ENCODE measurements at places on chromosomes 6 and 20. TPM values are rescaled to one million over a fixed set of nuclear protein-coding genes. Genes with fewer than 3 reads are reported as not detected.
A peak's percentile ranks its signal among the peaks of the same experiment; 100 is the strongest.

DNA sequence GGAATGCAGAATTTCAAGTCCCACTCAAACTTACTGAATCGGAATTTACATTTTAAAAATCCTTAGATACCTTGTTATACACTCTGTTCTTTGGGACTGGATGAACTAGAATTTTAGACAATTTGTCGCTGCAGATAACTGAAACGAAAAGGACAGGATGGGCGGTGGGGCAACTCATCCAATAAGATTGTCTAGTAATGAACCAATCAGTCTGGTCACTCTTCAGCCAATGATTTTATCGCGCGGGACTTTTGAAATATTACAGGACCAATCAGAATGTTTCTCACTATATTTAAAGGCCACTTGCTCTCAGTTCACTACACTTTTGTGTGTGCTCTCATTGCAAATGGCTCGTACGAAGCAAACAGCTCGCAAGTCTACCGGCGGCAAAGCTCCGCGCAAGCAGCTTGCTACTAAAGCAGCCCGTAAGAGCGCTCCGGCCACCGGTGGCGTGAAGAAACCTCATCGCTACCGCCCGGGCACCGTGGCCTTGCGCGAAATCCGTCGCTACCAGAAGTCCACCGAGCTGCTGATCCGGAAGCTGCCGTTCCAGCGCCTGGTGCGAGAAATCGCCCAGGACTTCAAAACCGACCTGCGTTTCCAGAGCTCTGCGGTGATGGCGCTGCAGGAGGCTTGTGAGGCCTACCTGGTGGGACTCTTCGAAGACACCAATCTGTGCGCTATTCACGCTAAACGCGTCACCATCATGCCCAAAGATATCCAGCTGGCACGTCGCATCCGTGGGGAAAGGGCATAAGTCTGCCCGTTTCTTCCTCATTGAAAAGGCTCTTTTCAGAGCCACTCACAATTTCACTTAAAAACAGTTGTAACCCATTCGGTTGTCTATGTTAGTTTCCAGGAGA is 41.9 kb upstream of the HFE start:
- peaks cover 10% of the 10 kb centered on the region for H3K4me1 ChIP-seq
- H3K36me3 ChIP-seq, result no peaks in the 10 kb centered on the region
- DNase-seq, result peak; percentile 90
- H3K4me3 ChIP-seq, result peak overlapping the region; percentile 56
- H3K27me3 ChIP-seq, result no peaks in the 10 kb centered on the region

DNA sequence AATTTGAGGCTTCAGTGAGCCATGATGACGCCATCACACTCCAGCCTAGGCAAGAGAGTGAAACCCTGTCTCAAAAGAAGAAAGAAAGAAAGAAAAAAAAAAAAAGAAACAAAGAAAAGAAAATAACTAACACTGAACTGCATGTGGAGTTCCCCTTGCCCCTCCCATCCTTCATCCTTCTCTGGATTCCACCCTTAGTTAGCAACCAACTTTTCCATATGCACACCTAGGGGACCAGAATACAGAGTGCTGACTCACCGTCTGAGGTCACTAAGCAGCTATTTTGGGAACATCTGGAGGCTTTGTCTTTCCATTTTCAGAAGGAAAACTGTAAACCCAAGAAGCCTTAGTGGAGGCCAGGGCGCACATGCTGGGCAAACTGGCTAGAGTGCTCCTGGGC is 257.4 kb downstream of the MAFB start:
- no peaks in the 10 kb centered on the region for H3K27me3 ChIP-seq
- no peaks in the 10 kb centered on the region for H3K4me1 ChIP-seq
- DNase-seq, result no peak
- no peak overlapping the region for H3K27ac ChIP-seq

GRCh38 chr20:3358676-3359340 is 48.7 kb downstream of the DNAAF9 start:
- peaks cover 53% of the 10 kb centered on the region for H3K36me3 ChIP-seq
- no peak overlapping the region for H3K4me3 ChIP-seq
- DNase-seq, result no peak
- no peaks in the 10 kb centered on the region for H3K27me3 ChIP-seq

- H3K4me3 ChIP-seq, result no peak overlapping the region
- H3K27me3 ChIP-seq, result no peaks in the 10 kb centered on the region
- H3K4me1 ChIP-seq, result peaks cover 30% of the 10 kb centered on the region
- no peak for DNase-seq
- H3K27ac ChIP-seq, result no peak overlapping the region
- H3K36me3 ChIP-seq, result no peaks in the 10 kb centered on the region
These were observed 45.1 kb downstream of the NOL4L start for GRCh38 chr20:32539817-32540675.

- no peaks in the 10 kb centered on the region for H3K27me3 ChIP-seq
- no peak for DNase-seq
- H3K4me1 ChIP-seq, result no peaks in the 10 kb centered on the region
- no peak overlapping the region for H3K27ac ChIP-seq
- peaks cover 8% of the 10 kb centered on the region for H3K36me3 ChIP-seq
These were observed 86.1 kb downstream of the HUS1B start for GRCh38 chr6:570825-571224.

GRCh38 chr6:162123797-162124196 is 603.8 kb downstream of the PRKN start:
- H3K36me3 ChIP-seq, result no peaks in the 10 kb centered on the region
- H3K27ac ChIP-seq, result no peak overlapping the region
- H3K4me1 ChIP-seq, result no peaks in the 10 kb centered on the region
- peak overlapping the region; percentile 17 for H3K4me3 ChIP-seq

GRCh38 chr6:46023216-46023915 is 7.7 kb upstream of the CLIC5 start:
- DNase-seq, result no peak
- H3K27me3 ChIP-seq, result no peaks in the 10 kb centered on the region
- no peak overlapping the region for H3K4me3 ChIP-seq
- no peak overlapping the region for H3K27ac ChIP-seq
- H3K4me1 ChIP-seq, result no peaks in the 10 kb centered on the region

DNA sequence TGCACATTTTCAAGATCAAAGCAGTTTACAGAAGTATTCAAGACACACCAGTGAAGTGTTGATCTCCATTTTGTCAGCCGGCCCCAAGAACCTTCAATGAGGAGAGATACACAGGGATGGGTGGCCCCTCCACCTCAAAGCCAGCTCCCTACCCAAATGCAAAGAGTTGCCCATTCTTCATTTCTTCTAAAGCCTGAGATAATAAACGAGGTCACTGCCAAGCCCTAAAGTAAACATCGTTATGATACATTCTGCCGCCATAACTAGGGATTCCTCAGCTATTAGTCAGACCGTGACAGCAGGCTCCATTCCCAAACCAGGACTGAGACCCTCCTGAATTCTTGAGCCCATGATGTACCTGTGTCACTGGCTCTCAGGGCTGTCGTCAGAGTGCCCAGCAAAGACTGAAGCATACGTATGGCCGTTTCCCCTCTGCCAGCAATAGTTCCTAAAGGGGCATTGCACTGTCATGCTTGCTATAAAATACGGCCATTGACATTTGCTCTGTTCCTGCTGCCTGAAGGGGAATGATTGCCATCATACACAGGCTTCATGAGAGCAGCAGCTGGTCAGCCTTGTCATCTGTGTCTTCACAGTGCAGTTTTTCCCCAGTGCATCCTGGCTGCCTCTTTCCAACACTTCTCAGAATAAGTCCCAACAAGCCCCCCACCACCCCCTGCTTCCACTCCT is 41.7 kb downstream of the ISM1 start:
- DNase-seq, result no peak
- H3K4me1 ChIP-seq, result no peaks in the 10 kb centered on the region
- no peaks in the 10 kb centered on the region for H3K27me3 ChIP-seq

Gene LY6G6C
- total RNA-seq, result not detected

Gene SLPI
- not detected for total RNA-seq

Gene ATP9A
- 30.2 TPM for total RNA-seq

Measured in heart left ventricle (tissue), 16 donors.